ENCODE measurements at places on chromosomes 3 and 15. TPM values are rescaled to one million over a fixed set of nuclear protein-coding genes. Genes with fewer than 3 reads are reported as not detected.

GRCh38 chr3:175386630-175387029, 527.5 kb downstream of the NAALADL2 start:
- H3K4me3 ChIP-seq, result no peak overlapping the region
- peaks cover 35% of the 10 kb centered on the region for H3K4me1 ChIP-seq

The FGD5 gene
- total RNA-seq, result not detected

The TMEM207 gene
- not detected for total RNA-seq

DNA sequence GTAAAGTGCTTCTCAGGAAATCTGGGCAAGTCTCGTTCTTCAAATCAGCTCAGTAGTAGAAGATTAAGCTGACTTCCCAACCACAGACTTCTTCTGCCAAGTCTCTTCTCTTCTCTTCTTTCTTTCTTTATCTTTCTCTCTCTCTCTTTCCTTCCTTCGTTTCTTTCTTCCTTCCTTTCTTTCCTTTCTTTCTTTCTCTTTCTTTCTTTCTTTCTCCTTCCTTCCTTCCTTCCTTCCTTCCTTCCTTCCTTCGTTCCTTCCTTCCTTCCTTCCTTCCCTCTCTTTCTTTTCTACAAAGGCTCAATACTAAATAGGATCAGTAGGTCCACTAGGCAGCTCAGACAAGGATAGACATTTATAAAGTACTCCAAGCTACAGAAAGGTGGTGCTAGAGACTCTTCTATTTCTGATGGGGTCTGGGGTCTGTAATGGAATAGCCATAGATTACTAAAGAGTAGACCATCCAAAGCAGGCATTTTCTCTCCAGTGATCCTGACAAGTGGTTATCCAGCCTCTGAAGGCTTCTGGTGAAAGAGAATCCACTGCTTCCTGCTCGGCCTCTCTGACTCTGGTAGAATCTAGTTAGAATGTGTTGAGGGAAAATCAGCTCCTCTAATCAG, 100.8 kb downstream of the TPRG1 start:
- no peaks in the 10 kb centered on the region for H3K27me3 ChIP-seq
- no peak overlapping the region for H3K27ac ChIP-seq
- peaks cover 49% of the 10 kb centered on the region for H3K4me1 ChIP-seq

DNA sequence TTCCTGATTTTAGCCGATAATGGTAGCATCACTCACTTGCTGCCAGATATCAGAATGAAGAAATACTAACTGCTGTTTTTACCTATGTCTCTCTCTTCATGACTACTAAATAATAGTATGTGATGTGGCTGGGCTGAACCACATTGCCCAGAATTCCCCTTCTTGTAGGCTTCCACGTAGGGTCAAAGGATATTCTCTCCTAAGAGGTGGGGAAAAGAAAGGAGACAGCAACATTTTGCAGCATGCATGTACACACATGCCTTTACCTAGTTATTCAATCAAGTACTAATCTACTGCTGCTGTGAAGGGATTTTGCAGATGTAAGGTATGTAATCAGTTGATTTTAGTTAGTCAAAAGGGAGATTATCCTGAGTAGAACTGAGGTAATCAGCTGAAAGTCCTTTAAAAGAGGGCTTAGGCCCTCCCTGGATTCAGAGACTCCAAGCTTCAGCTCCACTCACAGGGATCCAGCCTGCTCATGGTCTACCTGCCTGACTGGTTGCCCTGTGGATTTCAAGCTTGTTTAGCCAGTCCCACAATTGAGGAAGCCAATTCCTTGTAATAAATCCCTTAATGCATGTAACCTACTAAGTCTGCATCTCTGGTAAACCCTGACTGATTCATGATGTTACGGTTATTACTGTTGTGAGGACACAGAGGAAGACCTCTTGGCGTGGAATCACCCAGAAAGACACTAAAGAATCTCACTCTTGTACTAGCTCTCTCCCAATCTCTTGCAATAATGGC, 20.4 kb downstream of the PLD1 start:
- H3K4me1 ChIP-seq, result peaks cover 16% of the 10 kb centered on the region
- DNase-seq, result no peak
- no peaks in the 10 kb centered on the region for H3K36me3 ChIP-seq
- H3K4me3 ChIP-seq, result no peak overlapping the region
- H3K27ac ChIP-seq, result no peak overlapping the region
- H3K27me3 ChIP-seq, result peaks cover 4% of the 10 kb centered on the region

- peaks cover 14% of the 10 kb centered on the region for H3K4me1 ChIP-seq
- no peak overlapping the region for H3K4me3 ChIP-seq
- no peaks in the 10 kb centered on the region for H3K27me3 ChIP-seq
- 0 out of 2 replicates have a peak overlapping the region, but pooled peaks have one; percentile 49 for H3K27ac ChIP-seq
- peak; percentile 20 for DNase-seq
- H3K36me3 ChIP-seq, result no peaks in the 10 kb centered on the region
These were observed 106.0 kb downstream of the MEX3B start for GRCh38 chr15:81939604-81940440.

- H3K27me3 ChIP-seq, result no peaks in the 10 kb centered on the region
- H3K4me3 ChIP-seq, result no peak overlapping the region
- no peak overlapping the region for H3K27ac ChIP-seq
These were observed 61.2 kb downstream of the PLD1 start for GRCh38 chr3:171749124-171749523.

The FOXL2 gene
- 3.7 TPM for total RNA-seq

The MINAR1 gene
- total RNA-seq, result 1.3 TPM
